ENCODE measurements at places on chromosomes 7 and 10.
A peak's percentile ranks its signal among the peaks of the same experiment; 100 is the strongest.

DNA sequence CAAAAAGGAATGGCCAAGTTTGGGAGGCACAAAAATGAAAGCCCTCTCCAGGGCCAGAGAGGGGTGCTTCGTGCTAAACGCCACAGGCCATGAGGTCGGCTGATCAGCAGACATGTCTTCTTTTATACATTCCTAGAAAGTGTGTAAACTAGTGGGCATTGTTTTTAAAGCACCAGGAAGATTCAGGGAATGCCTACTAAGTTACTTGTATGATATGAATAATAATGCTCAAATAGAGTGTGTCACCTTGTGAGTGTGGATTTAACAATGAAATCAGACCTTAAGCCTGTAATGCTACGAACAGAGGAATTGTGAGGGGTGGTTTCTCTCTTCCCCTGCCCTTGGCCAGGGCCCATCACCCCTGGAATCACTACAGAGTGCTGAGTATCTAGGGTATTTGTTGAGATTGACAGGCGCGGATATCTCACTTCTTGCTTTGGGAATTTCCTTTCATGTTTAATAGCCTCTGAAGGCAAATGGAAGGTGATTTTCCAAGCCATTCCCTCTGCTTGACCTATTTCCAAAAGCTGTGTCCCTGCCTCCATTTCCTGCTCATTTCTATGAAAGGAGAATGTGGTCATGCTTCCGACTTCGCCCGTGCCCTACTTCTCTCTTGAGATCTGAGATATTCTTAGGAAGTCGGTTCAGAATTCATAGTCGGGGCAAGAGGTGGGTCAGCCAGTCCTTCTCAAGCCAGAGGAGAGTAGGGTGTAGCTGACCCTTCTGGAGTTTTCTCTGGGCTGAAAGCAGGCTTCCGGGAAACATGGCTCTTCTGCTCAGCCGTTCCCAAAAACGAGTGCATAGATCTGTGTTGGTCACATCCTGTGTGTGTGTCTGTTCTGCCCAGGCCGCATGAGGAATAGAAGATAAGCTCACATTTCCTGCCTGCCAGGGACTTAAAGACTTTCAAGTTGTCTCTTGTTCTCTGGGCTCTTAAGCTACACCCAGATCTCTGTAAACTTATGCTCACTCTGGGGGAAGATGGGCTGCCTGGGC lies 167.8 kb upstream of the ITGB1 start:
- DNase-seq = peak; percentile 53

DNA sequence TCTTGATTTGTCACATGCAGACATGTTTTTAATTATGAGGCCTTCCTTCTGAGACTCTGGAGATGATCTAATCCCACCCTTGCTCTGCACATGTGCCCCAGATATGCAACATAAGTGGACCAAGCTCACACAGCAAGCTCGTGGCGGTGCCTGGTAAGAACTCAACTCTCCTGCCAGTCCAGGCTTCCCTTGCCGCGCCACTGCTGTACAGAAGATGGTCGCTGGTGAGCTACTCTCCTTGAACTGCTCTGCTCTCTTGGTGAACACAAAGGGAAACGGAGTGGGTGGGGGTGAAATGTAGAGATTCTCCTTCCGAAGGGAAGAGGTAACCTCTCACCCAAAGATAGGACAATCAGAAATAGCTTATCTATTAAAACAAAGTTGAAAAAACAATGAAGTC lies 25.7 kb downstream of the MYOF start:
- no peak for DNase-seq

GRCh38 chr7:106486331-106486730 lies 174.6 kb downstream of the CCDC71L start:
- DNase-seq = no peak

DNA sequence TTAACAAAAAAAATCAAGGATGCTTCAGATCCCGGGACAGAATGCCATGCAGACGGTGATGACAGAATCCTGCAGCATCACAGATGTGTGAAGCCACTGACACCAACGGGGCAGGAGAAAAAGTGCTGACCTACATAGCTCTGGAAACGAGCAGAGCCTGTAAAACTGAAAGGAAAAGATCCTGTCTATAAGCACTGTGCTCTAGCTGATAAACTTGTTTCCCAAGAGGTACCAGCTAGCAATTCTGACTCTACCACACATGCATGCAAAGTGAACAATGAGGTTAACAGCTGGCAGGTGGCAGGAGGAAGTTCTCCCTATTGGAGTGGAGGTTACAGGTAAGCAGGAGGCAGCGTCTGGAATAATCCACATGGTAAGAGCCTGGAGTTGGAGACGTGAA lies 75.6 kb downstream of the PTPRN2 start:
- DNase-seq = no peak

- DNase-seq = no peak
Observed at GRCh38 chr10:11975795-11976194, 66.8 kb downstream of the UPF2 start.
